ENCODE measurements at places on chromosomes 2 and 18. TPM values are rescaled to one million over a fixed set of nuclear protein-coding genes. Genes with fewer than 3 reads are reported as not detected.
A peak's percentile ranks its signal among the peaks of the same experiment; 100 is the strongest.

IL1R1 gene
- 87.9 TPM for total RNA-seq

SAG gene
- total RNA-seq = not detected

DNA sequence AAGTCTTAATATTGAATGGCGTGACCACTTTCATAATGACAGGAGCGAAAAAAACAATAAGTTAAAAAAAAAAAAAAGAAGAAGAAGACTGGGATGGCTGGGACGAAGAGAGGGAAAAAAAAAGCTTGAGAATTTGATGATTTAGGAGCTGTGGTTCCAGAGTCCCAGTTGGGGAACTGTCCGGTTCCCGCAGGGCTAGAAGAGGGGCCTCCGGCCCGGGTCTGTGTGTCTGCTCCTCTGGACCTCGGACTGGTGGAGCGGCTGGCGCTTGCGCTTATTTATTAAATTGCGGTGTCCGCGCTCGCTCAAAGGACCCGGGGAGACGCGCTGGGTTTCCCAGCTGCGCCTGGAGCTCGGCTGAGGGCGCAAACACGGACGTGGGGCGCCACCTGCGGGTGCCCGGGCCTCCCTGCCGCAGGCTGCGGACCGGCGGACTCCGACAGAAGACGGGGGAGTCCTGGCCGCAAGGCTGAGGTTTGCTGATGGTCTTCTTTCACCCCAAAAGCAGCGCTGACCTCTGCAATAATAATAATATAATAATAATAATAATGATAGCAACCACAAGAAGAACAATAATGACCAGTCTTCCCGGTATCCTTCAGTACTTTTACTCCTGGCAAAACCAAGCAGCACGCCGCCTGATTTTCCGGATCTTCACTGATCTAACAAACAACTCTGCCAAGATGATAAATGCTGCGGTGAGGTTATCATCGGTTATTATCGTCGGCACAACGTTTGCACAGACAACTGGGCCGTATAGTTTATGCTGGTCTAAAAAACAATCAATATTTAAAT, at the start of gene CBLN2:
TSS of gene CBLN2 (minus strand) at position 251 of the 795 bp plus-strand sequence. CDS start 2,182 bp downstream, outside the sequence.
- DNase-seq = peak; percentile 79

DNA sequence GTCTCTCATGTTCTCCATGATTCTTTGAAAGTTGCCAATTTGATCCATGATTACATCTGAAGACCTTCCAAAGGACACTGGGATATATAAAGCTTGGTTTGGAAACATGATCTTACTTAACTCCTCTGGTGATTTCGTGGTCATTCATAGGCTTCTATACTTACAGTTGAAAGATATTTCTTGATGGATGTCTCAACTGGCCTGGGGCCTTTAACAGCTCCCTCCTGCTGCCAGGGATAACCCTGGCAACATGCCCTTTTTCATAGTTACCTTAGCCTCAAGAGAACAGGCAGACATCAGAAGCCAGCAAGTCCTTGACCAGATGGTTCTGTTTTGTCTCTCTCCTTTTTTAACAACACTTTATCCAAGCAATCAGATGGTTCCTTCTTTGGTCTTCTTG, 23.5 kb upstream of the MFF start:
- DNase-seq = no peak

SP140 gene
- total RNA-seq = not detected

GRCh38 chr2:38294597-38294996, 82.5 kb downstream of the ATL2 start:
- no peak for DNase-seq

- peak; percentile 23 for DNase-seq
Observed at GRCh38 chr2:31151501-31151900, 13.3 kb upstream of the GALNT14 start.

DNA sequence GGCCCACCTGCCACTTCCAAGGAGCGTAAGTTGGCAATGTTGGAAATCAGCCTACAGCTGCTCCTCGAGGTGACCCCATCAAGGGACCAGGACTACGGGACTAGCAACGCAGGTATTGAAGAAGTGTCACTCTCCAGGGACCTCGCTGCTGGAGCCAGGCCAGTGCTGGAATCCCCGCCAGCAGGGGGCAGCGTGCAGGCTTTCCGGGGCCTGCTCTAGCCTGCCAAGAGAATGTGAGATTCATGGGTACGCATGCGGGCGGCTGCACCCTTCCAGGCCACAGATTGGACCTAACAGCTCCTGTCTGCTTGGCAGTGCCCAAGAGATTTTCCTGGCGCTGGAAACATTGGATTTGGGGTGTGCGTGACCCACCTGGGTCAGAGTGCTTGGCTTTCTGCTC, 182.8 kb upstream of the RAB12 start:
- DNase-seq = no peak

DNA sequence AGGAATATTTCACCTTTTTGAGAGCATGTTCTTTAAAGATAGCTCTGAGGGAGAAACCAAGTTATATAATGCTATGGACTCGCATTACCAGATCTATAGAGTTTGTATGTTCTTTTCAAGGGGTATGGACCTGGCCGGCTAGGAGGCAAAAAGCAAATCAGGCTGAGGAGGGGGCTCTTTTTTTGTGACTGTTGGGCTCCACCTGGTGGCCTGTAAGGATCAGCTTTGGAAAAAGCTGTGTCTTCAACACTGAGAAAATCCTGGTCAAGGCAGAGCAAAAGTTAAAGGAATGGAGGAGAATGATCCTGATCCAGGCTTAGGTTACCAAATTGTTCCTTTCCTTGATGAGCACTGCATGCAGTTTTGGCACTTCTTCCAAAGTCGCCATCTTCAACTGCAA, 180.5 kb downstream of the DIS3L2 start:
- DNase-seq = peak; percentile 37

PARD3B gene
- 8.1 TPM for total RNA-seq

GRCh38 chr2:24813691-24814137, 20.5 kb downstream of the CENPO start:
- DNase-seq = no peak

GRCh38 chr2:144249035-144249637, 270.8 kb downstream of the ZEB2 start:
- peak; percentile 48 for DNase-seq

DLX1 gene
- total RNA-seq = 3.8 TPM

CREG2 gene
- total RNA-seq = under 0.01 TPM

HOXD10 gene
- 17.2 TPM for total RNA-seq

DNA sequence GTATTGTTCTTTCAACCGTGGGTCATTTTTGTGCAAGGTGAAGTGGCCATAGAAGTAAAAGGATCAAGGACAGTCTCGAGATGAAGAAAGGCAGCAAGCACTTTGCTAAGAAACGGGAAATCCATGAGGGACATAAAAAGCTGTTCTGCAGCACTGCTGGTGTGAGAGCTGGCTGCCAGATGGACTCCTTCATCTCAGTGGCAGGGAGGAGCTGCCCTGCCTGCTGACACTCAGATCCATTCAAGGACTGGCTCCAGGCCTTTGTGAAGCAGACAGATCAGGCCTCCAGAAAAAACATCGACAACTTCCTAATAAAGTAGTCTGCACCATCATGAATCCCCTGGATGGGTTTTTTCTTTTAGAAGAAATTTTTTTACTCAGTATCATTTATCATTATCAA, 29.5 kb downstream of the RMC1 start:
- DNase-seq = no peak

STEAP3 gene
- total RNA-seq = 30.5 TPM

GRCh38 chr2:71064754-71065621, 3.5 kb upstream of the NAGK start:
- peak; percentile 42 for DNase-seq

DNA sequence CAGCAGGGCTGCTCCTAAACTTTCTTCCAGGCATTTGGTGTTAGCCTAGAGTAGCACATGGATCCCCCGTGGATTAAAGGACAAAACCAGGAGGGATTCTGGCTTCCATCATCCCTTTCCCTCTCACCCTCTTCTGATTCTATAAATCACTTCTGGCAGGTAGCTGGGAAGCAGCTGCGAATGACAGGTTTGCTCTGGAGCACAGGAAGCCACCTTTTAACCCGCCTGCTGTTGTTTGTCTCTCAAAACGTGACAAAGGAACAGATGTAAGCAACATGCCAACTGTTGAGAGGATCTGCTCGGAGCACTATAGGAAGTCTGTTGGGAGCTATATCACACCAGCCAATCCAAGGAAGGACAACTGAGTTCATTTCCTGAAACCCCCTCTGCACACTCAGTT, 101.9 kb downstream of the ACTR2 start:
- DNase-seq = no peak

GRCh38 chr2:45199973-45200372, 190.7 kb upstream of the SIX2 start:
- peak; percentile 84 for DNase-seq

- DNase-seq = peak; percentile 15
Observed at GRCh38 chr2:88451811-88452564, 505 bp downstream of the FOXI3 start.

DNA sequence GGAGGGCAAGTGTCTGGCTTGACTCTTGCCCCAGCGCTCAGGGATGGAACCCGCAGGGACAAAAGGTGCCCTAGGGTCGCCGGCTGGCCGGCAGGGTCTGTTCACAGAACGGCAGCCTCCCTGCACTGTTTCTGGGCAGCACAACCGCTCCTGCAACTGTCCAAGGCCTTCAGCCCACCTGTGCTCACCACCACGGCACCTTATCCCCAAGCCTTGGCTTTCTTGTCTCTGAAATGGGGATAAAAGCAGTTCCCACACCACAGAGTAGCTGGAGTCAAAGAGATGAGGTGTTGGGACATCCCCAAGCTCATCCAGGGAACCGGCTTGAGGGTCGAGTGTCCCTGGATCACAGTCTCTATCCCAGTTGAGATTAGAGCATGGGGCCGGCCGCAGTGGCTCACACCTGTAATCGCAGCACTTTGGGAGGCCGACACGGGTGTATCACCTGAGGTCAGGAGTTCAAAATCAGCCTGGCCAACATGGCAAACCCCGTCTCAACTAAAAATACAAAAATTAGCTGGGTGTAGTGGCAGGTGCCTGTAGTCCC, 4.7 kb downstream of the SNORC start:
- no peak for DNase-seq

GRCh38 chr2:17576802-17577201, 36.3 kb downstream of the VSNL1 start:
- no peak for DNase-seq

DNA sequence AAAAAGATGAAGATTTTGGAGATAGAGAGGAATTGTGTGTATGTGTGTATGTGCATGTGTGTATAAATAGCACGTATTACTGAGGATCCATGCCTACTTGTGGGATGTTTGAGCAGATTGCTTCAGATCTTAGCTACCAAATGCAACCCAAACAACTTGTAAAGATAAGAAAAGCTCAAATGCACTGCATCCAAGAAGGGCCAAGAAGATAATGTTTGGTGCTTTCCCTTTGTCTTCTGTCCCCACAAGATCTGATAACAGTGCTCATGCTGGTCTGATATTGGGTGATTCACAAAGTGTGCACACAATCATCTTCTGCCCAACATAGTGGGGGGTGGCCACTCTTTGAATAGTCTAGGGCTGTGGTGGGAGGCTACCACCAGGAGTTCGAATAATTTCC, 284.8 kb upstream of the CYRIA start:
- DNase-seq = no peak

DNA sequence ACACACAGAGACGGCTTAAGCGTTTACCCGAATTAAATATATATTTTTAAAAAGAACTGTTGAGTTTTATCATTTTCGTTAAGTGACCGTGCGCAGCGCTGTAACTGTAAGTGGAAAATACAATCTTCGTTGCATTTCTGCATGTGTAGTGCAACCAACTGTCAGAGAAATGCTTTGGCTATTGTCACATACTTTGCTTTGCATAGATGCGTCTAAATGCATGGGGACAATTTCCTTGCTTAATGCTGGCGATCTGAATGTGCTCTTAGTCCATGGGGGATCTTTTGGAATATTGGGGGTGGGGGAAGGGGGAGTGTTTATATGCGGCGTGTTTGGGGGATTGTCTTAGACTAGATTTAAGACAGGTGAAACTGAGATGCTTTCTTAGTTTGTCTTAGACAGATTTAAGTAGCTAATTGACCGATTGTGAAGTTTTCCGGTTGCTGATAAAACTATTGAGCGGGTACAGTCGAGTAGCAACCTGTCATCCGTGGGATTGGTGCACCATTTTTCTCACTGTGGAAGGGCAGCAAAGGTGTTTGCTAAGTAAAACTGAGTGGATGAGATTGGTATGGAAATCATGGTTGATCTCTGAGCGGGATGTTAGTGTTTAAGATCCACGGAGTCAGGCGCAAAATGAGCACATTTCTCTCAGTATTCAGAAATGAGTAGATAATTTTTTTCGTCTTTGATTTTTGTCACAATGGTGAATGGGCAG, 476 bp downstream of the VSNL1 start:
- no peak for DNase-seq

RAB6C gene
- total RNA-seq = not detected

CFC1 gene
- total RNA-seq = not detected

DNA sequence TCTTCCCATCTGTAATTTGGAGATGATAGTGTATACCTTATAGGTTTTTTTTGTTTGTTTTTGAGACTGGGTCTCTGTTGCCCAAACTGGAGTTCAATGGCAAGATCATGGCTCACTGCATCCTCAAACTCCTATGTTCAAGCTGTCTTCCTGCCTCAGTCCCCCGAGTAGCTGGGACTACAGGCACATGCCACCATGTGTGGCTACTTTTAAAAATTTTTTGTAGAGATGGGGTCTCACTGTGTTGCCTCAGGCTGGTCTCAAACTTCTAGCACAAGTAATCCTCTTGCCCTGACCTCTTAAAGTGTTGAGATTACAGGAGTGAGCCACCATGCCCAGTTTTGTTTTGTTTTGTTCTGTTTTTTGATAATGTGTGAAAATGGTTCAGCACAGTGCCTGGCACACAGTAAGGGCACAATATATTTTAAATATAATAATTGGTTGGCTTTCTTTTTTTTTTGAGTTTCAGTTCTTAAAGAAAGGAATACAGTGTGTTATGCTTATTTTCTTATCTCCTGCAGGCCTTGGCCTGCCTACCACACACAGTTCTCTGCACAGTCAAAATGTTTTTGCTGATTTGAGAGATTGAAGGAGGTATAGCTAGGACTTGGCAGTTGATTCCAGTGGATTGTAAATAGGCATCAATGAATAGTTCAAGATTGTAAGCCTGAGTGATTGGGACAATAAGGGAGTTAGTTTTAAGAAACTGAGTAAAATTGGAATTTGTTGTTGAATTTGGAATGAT, 6.1 kb downstream of the ACTR3 start:
- no peak for DNase-seq

FAM110C gene
- not detected for total RNA-seq

DNA sequence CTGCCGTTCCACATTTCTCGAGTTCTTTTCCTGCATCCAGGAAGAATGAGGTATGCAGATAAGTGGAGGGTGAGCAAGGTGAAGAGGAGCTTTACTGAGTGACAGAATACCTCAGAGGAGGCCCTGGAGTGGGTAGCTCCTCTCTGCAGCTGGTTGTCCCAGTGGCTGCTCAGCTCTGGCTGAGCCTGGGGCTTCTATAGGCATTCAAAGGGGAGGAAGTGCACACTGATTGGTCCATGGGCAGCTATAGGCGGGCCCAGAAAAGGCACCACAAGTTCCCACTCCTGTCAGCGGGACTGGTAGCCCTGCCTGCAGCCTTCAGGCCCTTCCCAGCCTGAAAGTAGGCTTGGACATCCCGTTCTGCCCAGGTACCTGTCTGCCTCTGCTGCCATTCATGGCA, 94.7 kb downstream of the DOK6 start:
- no peak for DNase-seq

- DNase-seq = peak; percentile 43
Observed at GRCh38 chr2:168671932-168672331, 130.5 kb upstream of the NOSTRIN start.
